ENCODE measurements at places on chromosomes 2 and 18.

DNA sequence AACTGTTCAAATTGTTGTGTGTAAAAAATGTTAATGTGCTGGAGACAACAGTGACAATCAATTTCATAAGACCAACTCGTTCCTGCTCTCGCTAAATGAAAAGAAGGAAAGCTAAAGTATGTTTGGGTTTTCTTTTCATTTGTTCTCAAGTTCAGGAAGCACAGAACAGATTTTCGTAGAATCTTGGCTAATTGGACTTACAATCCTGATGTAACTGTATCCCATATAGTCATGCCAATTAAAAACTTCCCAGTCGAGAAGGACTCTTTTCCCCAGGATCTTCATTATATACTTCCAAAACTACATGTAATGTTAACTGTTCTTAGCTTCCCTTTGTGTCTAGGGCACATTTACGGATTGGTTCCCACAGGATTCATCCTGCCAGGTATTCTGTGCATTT is 135.4 kb upstream of the ITGB6 start:
- no peak for DNase-seq

- no peak for DNase-seq
These were observed 1.2 kb downstream of the BMPR2 start for GRCh38 chr2:202377207-202377761.

DNA sequence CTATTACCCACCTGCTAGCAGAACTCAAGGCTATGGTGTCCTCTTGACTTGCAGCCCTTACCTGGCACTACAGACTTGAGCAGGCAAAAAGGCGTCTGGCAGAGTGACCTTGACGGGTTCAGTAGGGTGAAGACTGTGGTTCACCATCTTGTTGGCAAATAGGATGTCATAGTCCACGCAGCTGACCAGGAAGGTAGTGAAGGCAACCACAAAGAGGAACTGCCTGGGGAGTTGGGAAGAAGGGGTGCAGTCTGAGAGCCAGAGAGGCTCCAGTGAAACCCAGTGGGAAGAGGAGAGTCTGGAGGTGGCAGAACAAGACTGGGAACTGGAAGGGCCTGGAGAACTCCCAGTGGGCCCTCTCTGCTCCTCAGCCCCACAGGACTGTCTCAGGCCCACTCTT is 4.1 kb downstream of the ATG9A start:
- no peak for DNase-seq

GRCh38 chr2:56693501-56693900 is 509.7 kb downstream of the CCDC85A start:
- DNase-seq, result no peak

DNA sequence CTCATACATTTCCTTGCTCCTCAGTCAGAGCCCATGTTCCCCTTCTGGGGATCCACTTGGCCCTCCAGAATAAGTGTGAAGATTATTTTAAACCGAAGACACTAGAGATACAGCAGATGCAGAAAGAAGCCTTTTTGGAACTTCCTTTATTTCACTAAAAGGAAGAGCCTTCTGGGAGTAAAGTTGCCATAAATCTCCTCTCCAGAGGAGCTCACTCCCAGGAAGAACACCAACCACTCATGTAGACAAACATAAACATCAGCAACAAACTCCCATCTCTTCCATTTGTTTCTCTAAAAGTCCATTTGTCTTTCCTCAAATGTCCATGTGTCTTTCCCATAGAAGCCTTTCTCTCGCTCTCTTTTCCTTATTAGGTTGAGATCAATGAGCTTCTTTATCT is 62.4 kb upstream of the MSH6 start:
- no peak for DNase-seq

DNA sequence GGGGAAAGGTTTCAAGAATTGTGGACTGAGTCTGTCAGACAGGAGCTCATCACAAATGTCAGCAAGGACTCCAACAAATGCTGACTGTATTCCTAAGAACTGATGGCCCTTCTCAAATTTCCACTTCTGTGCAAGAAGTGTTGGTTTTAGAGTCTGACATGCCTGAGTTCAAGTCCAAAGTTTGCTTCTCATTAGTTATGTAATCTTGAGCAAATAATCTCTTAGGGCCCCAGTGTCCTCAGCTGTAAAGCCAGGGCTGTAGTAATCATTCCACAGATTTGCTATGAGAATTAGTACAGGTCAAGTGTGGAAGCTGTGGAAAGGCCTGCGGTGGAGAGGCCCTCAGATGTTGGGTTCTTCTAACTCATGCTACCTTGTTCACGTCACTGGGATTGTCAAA is 23.9 kb downstream of the MEP1B start:
- DNase-seq, result no peak

- no peak for DNase-seq
These were observed 17.9 kb upstream of the VPS4B start for GRCh38 chr18:63440219-63440618.

- no peak for DNase-seq
These were observed 211.4 kb downstream of the TTC32 start for GRCh38 chr2:19690429-19690828.

DNA sequence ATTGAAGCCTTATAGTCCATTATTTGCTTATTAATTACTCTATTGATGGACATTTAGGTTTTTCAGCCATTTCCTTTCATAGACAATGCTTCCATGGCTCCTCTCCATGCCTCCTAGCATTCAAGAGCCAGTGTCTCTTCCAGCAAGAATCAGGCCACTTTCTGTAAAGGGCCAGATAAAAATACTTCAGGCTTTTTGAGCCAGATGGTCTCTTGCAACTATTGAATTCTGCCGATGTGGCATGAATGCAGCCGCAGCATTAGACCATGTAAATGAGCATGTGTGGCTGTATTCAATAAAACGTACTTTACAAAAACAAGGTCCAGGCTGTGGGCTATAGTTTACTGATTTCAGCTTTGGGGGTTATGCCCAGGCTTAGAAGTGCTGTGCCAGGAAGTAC is 38.5 kb downstream of the TRAF3IP1 start:
- DNase-seq, result no peak

- no peak for DNase-seq
These were observed 27.5 kb downstream of the RAMP1 start for GRCh38 chr2:237886685-237887481.

DNA sequence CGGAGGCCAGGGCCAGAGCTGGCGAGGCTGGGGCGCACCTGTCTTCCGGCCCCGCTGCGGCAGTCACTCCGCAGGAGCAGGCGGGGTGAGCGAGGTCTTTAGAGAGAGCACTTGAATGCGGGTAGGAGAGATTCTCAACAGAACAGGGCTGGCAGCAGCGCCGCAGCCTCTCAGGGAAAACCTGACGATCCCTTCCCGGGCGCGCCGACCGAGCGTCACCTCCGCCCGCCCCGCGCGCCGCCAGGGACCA is 526 bp downstream of the PRKRA start:
- no peak for DNase-seq

- DNase-seq, result no peak
These were observed 33.0 kb downstream of the TPO start for GRCh38 chr2:1446301-1446700.

Measured in GM10248 (cell line).